ENCODE measurements at places on chromosomes 3 and 15.

DNA sequence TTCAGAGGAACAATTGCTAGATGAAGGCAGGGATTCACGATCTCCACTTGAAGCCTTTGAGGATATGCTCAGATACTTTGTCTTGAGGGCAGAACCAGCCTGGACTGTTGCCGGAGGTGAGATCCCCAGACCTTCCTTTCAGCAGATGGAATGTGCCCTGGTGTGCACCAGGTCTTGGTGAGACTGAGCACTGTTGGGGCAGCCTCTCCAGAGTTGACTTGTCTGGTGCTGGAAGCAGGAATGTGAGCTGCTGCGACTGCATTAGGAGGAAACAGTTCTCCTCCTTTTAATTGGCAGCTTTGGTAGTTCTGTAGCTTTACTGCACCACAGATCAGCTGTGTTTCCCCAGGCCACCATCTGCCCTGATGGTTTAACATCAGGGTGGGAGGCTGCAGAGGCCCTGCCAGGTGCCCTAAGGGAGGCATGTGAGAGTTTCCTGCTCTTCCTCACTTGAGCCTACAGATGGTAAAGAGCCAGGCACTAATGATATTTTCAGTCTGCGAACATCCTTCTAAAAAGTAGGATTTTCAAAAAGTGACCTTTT lies 58.5 kb downstream of the CTDSPL start:
- DNase-seq: no peak

DNA sequence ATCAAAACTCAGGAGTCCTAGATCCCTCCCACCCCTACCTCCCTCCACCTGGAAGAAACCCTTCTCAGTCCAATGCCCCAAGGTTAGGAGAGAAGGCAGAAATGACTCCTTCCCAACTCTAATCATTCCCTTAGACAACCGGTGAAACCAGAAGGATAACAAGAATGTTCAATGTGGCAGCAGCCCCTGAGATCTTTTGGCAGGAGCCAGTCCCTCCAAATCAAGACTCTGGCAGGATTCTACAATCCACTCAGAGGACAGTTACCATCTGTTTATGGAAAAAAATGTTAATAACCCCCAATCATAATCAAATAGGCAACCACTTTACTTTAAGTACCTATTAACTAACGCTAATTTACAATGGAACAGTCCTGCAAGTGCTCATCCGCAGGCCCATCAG lies 136.5 kb downstream of the NTRK3 start:
- DNase-seq: no peak

DNA sequence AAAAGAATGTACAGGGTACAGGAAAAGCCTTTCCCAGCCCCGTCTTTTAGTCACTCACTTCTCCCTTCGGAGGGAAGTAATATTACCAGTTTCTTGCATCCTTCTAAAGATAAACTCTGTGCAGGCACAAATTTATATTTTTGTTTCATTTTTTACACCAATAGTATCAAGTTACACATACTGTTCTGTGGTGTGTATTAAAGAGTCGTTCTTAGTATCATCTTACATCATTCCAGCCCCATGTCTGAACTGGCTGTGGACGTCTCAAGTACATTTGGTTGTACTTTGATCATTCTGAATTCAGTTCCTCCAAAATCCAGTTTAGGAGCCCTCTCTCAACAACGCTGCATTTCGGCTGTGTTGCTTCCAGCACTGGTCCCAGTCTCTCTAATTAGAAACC lies 68.7 kb downstream of the LMLN start:
- DNase-seq: no peak

DNA sequence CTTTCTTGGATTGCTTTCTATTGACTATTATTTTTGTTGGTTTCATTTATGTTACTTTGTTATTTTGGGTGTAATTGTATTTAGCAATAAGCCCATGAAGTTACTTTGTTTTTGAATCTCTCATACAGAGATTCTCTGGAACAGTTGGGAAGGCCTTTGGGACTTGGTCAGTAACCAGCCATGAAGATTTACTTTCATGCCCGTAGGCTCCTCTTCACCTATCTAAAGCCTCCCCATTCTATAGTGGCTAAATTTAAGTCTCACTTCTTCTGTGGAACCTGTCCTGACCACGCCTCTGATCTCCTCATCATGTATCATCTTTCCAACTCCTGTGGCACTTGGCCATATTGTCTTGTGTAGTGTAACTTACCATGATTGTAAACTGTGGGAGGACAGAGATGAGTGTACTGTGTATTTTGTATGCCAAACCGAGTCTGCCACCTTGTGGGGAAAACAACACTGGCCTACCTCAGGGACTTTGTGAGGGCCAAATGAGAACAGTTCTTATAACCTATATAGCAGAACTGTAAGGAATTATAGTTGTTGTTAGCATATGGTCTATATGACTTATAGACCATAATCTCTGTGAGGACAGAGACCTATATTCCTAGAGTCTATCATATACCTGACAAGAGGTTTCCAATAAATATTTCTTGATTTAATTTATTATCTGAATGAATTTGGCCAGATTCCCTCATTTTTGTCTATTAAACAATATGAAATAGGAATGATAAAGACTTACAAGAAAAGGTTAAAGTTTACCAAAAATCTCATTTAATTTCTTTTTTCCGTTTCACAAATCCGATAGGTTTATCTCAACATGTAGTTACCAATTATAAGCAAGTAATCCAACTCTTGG lies 75.0 kb downstream of the STARD9 start:
- peak; percentile 78 for DNase-seq

DNA sequence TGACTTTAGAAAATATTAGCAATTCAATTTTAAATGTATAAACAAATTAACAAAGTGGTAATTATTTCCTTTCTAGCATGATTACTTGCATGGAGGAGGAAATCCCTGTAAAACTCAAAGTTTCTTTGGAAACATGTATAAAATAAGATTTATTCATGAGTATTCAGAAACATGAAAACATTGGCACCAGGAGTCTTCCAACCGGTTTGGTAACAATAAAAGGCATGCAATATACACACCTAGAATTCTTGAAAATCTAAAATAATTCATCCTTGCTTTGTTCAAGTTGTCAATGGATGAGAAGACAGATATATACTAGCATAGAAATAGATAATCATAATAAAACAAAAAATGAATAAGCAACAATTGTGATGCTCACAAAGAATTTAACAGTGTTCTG lies 76.4 kb downstream of the ZPLD1 start:
- DNase-seq: no peak

- DNase-seq: no peak
Measured at GRCh38 chr3:8885536-8886316, 77.5 kb downstream of the RAD18 start.
